Spleen (tissue), 13 donors: ENCODE measurements at places on chromosomes 3 and 15.

- DNase-seq = no peak
Observed at GRCh38 chr15:90523373-90523772, 6.3 kb upstream of the CRTC3 start.

DNA sequence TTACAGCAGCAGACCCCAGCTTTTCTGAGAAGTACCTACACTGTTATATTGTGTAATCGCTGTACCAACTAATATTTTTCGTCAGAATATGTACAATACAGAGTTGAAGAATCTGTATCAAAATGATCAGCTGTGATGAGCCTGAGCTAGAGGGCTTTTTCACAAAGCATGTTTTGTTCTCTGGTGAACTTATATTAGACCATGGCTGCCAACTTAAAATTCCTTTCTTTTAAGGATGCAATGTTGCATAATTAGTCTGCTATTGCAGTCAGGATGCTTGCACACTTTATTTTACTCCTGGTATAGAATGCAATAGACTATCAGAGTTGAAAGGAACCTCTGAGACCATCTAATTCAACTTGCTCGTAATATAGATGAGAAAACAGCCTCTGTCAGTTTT is 127.8 kb downstream of the RBMS3 start:
- no peak for DNase-seq

GRCh38 chr3:180860180-180860858 is 52.2 kb upstream of the FXR1 start:
- no peak for DNase-seq

GRCh38 chr3:133988631-133989161 is 41.0 kb downstream of the SLCO2A1 start:
- DNase-seq = no peak

- DNase-seq = no peak
Observed at GRCh38 chr3:101942356-101942755, 93.0 kb downstream of the NFKBIZ start.

GRCh38 chr15:45993072-45993471 is 358.2 kb downstream of the SQOR start:
- DNase-seq = no peak

DNA sequence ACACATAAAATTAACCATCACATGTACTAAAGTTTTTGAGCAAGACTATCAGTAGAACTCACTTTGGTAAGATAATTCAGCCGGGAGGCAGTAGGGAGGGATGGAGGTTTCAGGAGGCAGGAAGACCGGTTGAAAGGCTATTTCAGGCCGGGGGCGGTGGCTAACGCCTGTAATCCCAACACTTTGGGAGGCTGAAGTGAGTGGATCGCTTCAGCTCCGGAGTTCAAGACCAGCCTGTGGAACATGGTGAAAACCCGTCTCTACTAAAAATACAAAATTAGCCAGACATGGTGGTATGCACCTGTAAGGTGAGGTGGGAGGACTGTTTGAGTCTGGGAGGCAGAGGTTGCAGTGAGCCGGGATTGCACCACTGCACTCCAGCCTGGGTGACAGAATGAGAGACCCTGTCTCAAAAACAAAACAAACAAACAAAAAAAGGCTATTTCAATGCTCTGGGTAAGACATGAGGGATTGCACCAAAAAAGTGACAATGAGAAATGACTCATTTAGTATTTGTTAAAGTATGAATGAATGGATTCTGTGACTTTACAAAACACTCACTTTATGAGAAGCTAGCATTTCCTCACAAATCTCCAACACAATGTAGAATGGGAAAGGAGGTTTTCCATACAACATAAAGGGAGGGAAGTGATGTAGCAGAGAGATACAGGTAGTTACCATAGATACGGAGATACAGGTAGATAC is 43.9 kb downstream of the SH3BP5 start:
- DNase-seq = no peak

DNA sequence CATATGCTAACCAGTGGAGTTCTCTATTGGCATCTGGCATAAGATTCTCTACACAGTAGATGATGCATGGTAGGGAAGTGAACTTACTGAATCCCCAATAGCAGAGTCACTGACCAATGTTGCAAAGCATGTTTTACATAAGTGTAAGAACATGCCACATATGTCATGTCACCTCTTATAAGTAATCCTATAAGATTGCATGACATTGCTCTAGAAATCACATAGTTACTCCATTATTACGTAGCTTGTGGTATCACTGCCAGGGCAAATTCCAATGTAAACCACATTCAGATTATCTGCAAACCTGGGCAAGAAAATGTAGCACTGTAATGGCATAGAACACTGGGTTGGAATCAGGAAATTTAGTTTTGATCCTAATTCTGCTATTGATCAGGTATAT is 198.2 kb upstream of the UMPS start:
- no peak for DNase-seq

- peak; percentile 90 for DNase-seq
Observed at GRCh38 chr15:84734794-84735479, 13.5 kb upstream of the ZNF592 start.

GRCh38 chr3:181722156-181722555 is 10.4 kb downstream of the SOX2 start:
- no peak for DNase-seq

- DNase-seq = no peak
Observed at GRCh38 chr3:41327718-41328117, 128.4 kb downstream of the CTNNB1 start.

DNA sequence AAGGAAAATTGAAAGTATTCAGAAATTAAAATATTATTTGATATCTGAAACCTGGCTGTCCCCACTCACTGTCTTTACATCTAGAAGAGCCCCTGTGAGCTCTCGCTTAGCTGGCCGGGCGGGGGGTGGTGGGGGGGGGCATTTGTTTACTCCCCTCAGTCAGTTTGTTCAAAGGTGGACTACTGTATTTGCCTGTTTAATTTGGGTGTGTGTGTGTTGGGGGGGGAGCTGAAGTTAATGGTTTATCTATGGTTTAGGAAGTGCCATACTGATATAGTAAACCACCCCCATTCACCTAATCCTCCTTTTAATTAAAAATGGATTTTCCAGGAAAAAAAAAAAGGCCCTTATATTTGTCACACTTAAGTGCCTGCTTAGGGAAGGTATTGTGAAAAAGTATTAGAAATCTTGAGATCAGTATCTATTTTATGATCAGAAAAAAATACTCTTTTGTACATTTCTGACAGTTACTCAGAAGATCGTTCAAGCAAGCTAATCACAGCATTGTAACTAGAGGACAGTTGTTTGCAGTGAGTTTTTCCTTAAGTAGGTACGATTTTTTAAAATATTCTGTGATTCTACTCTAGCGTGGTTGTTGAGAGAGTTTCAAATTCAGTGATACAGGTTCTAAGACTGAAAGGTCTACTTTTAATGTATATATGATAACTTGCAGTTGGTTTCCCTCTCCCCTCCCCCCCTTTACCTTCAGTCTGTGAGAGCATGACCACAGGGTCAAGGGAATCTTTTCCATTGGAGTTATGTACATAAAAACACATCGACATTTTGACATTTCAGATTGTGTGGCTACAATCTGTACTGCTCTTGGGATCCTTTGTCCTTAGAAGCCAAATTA is 8.5 kb downstream of the NR2F2 start:
- no peak for DNase-seq

GRCh38 chr3:53776494-53777101 is 69.6 kb downstream of the CHDH start:
- DNase-seq = no peak

GRCh38 chr3:112605285-112605684 is 35.7 kb downstream of the CCDC80 start:
- DNase-seq = no peak

DNA sequence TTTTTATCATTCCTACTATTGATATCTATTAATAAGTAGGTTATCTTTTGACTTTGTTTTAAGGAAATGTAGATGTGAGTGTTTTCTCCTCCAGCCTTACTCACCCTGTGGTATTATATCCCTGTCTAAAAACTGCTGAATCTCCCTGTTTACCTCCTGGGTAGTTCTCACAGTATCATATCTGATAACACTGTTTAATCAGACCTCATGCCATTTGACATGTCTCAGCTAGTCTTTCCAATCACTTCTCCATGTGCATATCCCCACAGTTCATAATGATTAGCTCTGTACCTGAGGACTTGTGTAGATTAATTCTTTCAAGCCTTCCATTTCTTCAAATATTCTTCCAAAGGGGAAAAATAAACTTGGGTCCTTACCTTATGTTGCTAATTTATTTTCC is 30.7 kb downstream of the DUOX2 start:
- no peak for DNase-seq

DNA sequence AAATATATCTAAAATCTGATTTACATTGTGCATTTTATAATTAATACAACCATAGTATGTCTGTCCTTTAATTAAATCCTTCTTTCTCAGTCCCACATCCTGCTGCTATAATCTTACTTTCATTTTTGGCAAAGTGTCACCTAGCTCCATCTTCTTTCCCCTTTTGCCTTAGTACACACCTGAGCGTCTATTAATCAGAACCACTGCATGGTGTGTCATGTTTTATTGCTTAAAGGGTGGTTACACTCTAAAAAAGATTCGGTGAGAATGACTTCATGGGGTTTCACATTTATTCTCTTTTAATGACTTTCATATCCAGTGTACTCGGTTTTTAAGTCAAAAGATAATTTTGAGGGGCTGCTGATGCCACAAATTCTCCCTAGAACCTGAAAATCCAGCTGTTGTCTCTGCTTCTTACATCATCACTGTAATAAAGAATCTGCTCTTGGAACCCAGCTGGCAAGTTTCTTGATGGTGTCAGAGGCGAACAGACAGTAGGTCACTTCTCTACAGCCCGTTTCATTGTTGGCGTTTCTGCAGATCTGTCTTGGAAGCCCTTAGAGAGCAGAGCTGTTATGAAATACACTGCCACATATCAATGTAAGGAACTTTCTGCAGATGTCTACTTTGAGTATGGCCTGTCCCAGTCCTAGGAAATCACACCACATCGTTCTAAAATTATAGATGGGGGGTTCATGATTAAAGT is 99.7 kb downstream of the TIGIT start:
- DNase-seq = no peak

DNA sequence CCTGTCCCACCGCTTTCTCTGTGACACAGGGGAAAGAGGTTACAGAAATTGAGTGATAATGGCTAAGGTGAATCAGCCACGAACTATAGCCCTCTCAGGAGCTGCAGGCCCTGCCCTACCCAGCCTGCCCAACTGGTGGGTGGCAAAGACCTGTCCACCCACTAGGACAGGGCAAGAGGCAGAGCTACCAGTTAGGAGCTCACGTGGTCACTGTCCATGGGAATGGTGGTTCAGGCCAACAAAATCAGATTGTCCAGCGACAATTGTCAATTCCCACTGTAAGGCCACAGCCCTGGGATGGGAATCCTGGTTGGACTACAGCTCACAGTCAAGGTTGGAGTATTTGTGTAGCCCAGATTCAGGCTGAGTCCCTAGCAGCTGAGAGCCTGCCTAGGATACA is 75.0 kb downstream of the PPCDC start:
- no peak for DNase-seq

GRCh38 chr15:69032703-69033373 is 18.3 kb downstream of the NOX5 start:
- DNase-seq = no peak

GRCh38 chr3:136938334-136938733 is 19.4 kb upstream of the IL20RB start:
- no peak for DNase-seq

DNA sequence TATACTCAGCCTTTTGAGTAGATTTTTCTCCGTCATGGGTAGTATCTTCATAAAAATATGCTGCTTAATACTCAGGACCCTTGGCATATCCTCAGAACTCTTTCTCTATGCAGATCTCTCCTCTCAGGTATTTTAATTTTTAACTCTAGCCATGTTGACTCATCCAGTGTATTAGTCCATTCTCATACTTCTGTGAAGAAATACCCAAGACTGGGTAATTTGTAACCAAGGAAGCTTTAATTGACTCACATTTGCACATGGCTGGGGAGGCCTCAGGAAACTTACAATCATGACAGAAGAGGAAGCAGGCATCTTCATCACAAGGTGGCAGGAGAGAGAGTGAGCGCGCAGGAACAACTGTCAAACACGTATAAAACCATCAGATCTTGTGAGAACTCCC is 129.3 kb upstream of the CD96 start:
- no peak for DNase-seq

DNA sequence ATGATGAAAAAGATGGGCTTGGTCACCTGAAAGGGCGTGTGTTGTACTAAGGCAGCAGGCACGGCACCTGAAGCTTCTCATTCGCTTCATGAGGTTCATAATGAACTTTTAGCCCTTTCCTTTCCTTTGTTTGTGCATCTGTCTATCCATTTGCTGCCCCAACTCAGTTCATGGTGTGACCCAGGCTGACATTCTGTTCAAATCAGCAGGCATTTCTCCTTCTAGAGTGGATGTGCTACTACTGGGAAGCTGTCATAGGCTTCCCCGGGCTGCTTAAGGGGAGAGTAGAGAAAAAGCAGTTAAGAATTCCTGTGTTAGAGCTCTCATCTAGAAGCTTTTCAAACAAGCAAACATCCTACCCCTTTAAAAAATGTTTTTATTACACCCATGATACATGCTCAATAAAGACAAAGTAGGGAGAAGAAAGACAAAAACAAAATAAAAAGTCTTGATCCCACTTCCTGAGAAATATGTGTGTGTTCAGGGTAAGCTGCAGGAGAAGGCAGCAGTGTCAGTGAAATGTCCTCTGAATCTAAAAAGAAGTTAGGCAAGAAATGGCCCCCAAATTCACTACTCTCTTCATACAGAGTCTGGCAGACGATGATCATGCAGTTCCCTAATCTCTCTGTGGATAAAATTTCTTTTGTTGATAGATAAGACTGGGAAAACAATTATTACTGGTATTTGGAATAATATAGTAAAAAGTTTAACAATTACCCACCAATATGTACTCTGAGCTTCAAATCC is 136.9 kb upstream of the PFN2 start:
- no peak for DNase-seq

GRCh38 chr15:83164771-83165404 is 42.7 kb downstream of the HDGFL3 start:
- DNase-seq = no peak

DNA sequence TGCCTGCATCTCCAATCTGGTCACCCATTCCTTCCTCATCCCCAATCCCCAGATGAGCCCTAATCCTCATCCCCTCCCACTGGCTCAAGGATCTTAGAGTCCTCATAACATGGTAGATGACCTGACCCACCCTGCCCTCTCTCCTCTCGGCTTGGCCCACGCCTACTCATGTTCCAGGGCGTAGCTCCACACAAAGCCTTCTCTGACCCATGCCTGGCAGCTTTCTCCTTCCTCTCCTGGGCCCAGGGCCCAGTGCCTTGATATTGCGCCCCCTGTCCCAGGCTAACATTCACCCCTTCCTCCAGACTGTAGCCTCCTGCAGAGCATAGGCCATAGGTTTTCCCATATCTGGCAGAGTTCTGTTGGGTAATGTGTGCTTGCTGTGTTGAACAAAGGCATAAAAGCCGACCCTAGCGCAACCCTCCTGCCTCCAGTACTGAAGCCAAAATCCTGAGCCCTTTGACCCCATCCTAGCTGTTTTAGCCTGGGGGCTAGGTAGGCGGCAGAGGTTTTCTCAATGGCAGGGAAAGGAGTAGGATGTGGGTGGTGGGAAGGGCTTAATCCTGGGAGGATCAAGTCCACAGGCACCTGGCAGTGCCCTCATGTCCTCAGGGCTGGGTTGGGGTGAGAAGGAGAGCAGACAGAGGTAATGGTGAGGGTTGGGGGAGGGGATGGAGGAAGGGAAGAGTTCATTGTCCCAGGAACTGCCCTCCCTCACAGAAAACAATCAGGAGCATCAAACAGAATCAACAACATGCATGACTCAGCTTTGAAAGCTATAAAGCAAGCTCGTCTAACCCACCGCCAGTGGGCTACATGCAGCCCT is 35.5 kb downstream of the MESD start:
- no peak for DNase-seq

GRCh38 chr3:154872696-154873095 is 207.4 kb upstream of the MME start:
- DNase-seq = no peak
